Kidney epithelial cell (primary cell): ENCODE measurements at places on chromosomes 1 and 21.

DNA sequence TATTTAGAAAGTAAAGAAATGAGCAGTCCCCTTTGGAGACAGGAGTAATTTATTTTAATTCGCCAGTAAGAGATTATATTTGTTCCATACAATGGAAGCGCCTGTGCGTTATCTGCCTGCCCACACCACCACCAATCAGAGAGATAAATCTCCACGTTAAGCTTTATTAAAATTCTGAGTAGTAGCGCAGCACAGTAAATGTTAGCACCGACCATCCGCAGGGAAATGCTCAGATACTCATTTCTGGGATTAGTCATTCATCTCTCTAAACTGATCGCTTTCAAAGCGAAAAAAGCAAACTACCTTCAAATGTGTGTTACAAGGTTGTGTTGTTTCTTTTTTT is 1.2 kb downstream of the ETS2 start:
- DNase-seq, result no peak

DNA sequence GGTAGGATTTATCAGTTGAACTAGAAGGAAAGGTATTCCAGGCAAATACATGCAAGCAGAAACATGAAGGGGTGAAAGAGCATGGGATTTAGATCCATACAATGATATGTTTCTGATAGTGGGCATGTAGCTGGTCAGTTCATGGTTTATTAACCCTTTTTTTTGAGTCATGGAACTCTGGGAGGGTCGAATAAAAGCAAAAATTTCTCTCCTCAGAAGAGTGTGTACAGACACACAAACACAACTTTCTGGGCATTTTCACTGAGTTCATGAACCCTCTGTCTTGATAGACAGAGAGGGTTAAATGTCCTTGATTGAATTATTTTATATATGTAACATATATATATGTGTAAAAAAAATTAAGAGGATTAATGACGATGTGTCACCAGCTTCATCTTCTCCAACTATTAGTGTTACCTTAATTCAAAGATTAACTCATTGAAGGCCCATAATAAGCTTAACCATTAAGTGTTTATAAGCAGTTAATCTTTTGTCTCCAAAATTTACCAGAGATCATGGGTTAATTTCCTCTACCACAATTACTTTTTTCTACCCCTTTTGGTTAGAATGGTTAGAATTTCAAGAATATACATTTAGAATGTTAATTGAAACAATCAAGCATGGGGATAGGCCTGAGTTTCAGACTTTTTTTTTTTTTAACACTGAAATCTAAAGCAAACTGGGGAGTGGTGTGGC is 4.6 kb downstream of the JUN start:
- DNase-seq, result no peak

GRCh38 chr1:42777852-42778251 is 6.9 kb upstream of the TMEM269 start:
- DNase-seq, result no peak

DNA sequence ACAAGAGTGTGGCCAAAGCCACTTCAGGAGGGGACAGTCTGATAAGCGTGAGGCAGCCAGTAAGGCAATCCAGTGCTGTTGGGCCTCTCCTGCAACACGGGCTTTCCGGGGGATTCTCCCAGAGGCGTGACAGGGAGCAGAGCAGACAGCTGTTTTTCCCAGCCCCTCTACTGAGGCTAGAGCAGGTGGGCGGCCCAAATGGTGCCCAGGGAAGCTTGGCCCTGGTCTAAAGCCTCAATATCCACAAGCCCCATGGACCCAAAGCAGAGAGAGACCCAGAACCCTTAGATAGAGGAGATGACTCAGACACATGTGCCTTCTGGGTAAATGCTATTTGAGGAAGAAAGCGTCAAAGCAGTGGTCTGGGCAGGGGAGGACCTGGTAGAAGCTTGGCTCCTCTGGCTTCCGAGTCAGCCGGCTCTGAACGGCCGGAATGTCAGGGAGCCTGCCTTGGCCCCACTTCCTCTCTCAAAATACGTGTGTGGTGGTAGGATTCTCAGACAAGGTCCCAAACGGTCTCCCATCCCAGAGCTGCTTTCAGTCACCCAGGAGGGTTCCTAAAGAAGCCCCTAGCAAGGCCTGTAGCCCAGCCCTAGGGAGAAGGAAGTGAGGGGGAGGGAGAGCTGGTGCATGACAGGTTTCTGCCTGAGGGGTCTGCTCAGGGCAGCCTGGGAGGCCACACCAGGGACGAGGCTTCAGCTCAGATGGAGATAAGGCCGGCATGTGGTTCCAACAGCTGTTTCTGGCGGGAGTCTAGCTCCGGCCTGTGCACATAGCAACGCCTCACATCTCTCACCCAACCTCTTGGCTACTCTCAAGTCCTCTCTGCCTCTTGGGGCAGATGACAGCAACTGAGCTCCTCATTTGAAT is 28.8 kb downstream of the PIK3C2B start:
- no peak for DNase-seq

DNA sequence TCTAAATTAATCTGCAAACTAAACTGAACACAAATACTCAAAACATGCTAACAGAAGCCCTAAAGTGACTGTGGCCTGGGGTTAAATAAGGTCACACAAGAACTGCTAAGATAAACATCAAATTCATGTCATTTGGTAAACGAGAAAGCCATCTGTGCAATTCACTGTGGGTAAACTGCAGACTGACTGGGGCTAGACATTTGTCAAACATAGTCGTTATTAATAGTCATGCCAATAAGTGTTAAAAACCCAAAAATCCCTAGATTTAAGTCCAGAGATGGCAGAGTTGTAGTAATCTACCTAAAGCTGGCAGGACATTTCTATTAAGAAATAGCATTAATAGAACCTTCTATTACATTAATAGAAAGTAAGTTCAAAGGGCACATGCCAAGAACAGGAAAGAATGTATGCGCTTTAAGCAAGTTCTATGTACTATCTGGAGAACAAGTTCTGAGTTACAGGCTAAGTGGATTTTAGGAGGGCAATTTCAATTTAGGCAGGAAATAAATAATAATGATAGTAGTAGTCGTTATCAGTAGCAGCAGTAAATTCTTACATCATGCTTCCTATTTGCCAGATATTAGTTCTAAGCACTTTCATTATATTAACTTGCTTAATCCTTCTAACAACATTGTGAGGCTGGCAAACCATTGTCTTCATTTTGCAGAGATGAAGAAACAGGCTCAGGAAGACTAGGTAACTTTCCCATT is 8.6 kb downstream of the EDEM3 start:
- DNase-seq, result no peak

DNA sequence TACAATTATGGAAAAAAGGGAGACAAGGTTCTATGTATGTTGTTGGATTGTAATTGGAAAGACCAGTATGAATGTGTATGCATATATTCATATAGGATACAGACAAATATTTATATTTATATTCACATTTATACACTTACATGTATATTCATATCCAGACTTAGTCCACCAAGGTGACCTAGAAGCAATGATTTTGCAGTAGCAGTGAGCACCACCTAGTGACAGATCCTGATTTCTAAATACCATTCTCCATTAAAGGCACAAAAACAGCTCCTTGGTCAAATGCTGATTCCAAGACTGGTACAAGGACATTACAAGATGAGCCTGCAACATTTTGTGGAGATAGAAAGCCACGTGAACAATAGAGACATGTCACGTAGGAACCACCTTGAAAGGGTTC is 153.4 kb downstream of the SDCCAG8 start:
- DNase-seq, result no peak

DNA sequence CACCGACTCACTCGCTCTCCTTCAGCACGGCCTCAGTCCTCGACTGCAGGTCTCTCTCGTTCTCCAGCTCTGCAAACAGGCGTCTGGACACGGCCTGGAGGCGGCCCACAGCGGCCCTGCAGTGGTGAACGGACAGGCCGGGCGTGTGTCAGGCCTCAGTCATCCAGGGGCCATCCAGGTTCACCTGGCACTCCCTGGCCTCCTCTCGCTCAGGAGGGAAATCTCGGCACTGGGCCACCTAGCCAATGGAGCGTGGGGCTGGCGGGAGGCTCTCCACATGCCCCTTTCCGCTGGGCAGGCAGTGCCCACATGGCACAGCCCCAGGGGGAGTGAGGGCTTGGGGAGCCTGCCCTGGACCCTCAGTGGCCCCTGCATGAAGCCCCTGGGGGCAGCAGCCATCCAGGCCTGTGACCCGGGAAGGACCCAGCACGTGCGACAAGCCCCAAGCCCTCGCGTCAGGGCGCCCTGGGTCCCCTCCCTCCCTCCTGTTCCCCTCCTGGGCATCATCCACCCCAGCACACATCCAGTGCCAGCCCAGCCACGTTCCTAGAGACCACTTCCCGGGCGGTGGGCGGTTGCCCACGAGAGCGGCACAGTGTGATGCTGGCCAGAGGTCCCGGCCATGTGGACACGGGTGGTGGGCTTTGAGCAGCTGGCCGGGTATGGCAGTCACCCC is 18.1 kb downstream of the CFAP74 start:
- no peak for DNase-seq

GRCh38 chr1:246617768-246618167 is 51.5 kb downstream of the CNST start:
- DNase-seq, result no peak

- no peak for DNase-seq
Observed at GRCh38 chr1:7628273-7628672, 142.8 kb upstream of the VAMP3 start.

- DNase-seq, result no peak
Observed at GRCh38 chr1:11434926-11435325, 44.0 kb upstream of the DISP3 start.

- DNase-seq, result no peak
Observed at GRCh38 chr1:45686015-45686287, 382 bp downstream of the GPBP1L1 start.

GRCh38 chr21:21734088-21734487 is 735.9 kb downstream of the NCAM2 start:
- no peak for DNase-seq

- DNase-seq, result no peak
Observed at GRCh38 chr1:244945109-244945671, 80.8 kb upstream of the HNRNPU start.

- DNase-seq, result no peak
Observed at GRCh38 chr1:31691951-31692350, 11.9 kb downstream of the COL16A1 start.

- DNase-seq, result no peak
Observed at GRCh38 chr1:41687007-41687406, 202.5 kb upstream of the EDN2 start.

DNA sequence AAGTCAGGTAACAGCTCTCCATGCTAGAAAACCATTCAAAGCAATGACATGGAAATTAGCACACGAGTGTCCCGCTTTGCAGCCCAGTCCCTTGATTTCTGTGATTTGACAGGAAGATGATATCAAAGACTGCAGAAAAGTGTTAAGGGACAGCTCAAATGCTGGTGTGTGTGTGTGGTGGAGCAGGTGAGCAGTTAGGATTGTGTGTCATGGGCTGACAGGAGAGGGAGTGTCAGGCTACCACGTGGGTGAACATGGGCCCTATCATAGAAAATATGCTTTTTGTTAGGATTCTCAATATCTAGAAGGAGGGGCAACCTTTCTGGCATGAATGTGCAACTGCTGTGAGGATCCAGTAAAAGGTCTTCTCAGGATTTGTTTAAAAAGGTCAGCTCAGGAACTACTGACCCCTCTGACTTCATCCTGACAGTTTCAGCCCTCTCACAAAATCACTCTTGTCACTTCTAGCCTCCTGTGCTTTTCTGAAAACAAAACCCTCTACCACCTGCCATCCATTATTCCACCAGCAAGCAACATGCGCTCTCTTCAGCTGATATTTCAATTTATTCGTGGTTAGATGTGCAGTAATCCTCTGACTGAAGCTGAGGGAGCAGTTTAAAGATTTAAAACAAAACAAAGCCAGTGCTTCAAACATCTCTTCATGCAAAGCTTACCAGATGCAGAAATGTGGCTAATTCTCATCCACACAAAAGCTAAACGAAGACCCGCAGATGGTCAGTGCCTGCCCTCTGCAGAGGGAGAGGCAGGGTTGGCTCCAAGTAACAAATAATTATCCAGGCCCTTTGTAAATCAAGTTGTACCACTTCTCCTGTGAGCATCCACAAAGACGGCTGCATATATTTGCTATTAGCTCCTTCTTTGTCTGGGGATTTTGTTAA is 397.9 kb downstream of the PTBP2 start:
- no peak for DNase-seq

GRCh38 chr1:217522277-217522676 is 108.6 kb downstream of the GPATCH2 start:
- no peak for DNase-seq

DNA sequence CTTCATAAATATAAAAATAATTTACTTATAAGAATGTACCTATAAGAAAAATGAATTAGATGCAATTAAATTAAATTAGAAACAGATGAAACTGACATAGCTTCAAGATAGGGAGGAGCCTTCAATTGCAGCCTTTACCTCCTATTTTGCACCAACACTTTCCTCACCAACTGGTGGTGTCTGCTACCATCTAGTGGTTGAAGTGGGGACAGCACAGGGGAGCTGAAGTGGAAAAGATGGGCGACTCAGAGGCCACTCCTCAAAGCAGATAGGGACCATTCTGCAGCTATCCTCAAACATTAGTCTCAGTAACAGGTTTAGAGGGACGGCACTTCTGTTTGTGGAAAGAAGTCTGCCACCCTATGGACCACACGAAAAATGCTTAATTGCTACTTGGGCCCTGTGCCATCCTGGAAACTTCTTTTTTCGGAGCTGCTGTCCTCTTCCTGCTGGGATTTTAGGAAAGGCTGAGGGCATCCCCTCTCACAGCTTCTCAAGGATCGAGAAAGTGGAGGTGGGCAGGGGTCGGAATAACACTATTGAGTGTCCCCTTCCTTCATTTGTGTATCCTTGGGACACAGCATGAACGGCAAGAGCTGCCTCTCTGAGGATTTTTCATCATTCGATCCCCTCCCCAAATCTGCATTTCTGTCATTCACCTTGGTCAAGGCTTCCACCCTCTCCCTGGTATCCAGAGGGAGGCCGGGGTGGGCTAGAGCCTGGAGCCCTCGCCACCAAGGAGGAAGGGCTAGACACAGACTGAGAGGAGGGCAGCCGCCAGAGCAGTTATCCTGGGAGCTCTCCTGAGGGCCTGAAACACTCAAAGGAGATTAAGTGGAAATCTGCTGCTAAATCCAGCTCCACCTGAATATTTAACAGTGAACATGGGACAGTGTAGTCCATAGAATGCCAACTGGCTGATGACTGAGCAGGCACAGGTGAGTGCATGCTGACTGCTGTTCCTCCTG is 9.6 kb downstream of the PROK1 start:
- DNase-seq, result no peak

- no peak for DNase-seq
Observed at GRCh38 chr1:243470502-243470901, 214.7 kb downstream of the SDCCAG8 start.

GRCh38 chr1:86868477-86868876 is 45.4 kb downstream of the SELENOF start:
- DNase-seq, result no peak

GRCh38 chr1:6783221-6783620 is 2.0 kb upstream of the CAMTA1 start:
- DNase-seq, result no peak

GRCh38 chr1:53765657-53766056 is 26.7 kb upstream of the GLIS1 start:
- DNase-seq, result no peak

- no peak for DNase-seq
Observed at GRCh38 chr1:186888367-186888766, 59.6 kb downstream of the PLA2G4A start.

- DNase-seq, result no peak
Observed at GRCh38 chr1:201656311-201657032, 117.5 kb downstream of the NAV1 start.

- no peak for DNase-seq
Observed at GRCh38 chr1:222326710-222327036, 221.2 kb downstream of the HHIPL2 start.
